Activated B cell treated with CpG ODN at 0.5 μM for 24 hours (primary cell): ENCODE measurements at places on chromosomes 5 and 9. TPM values are rescaled to one million over a fixed set of nuclear protein-coding genes. Genes with fewer than 3 reads are reported as not detected.

HMMR gene
- total RNA-seq = 2.8 and 3.3 TPM in 2 replicates

GRCh38 chr9:121439711-121440664, 59.7 kb downstream of the GGTA1 start:
- no peak for DNase-seq

GRCh38 chr5:33433303-33434240, 7.2 kb upstream of the TARS1 start:
- no peak for DNase-seq

- no peak for DNase-seq
These were observed 63.1 kb upstream of the CACNA1B start for GRCh38 chr9:137814436-137814835.

DNA sequence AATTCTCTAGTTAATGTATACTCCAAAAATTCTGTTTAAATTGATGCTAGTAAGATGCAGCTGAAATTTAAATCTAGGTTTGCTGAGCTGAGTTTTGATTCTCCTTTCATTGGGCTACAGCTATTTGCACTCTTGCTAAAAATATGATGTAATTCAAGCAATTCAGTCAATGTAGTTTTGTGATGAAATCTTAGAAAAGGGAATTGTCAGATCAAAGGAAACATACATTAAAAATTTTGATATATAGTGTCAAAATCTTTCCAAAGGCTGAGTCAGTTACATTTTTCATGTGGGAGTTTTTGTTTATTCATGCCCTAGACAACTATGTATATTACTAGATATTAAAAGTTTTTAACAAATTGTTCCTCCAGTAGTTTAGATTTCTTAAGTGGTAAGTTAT, 334.9 kb upstream of the DAB2 start:
- no peak for DNase-seq
